ENCODE measurements at places on chromosomes 5 and 9.

GRCh38 chr5:157993986-157994691 is 135.2 kb upstream of the CLINT1 start:
- DNase-seq = no peak

GRCh38 chr5:137901011-137901817 is 12.0 kb downstream of the PKD2L2 start:
- no peak for DNase-seq

- DNase-seq = no peak
Measured at GRCh38 chr9:32414856-32415255, 30.4 kb downstream of the ACO1 start.

- DNase-seq = no peak
Measured at GRCh38 chr9:132516911-132517310, 65.5 kb upstream of the BARHL1 start.

DNA sequence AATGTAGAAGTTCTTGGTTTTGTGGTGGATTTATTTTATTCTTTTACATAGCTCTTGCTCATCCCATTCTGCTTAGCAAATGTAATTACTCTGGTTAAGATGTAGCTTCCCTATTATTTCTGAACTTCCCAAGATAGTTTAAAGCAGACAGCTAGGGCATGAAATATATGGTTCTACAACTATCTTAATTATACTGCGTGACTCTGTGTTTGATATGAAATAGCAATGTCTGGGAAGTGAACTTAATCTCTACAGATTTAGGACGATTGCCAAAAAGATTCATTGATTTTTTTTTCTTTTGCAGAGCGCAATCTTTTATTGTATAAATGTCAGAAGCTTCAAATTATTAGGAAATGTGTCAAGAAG is 529.3 kb upstream of the ZNF608 start:
- DNase-seq = no peak

GRCh38 chr9:116574027-116574679 is 113.0 kb upstream of the TRIM32 start:
- DNase-seq = no peak

DNA sequence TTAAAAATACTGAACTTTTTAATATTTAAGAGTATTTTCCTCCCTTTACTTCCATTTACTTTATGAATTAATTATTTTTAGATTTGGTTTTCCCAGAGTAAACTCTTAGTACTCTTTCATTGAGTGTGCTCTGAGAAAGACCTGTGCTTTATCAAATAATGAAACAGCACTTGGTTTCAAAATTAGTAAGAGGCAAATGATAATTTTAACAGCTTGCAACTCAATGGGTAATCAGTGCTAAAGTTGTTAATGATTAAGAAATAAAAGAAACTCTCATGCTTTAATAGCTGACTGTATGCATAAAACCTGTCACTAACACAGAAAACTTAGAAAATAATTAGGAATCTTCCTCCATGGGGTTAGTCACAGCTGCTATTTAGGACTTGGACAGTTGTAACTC is 244.4 kb downstream of the RFX3 start:
- DNase-seq = no peak

DNA sequence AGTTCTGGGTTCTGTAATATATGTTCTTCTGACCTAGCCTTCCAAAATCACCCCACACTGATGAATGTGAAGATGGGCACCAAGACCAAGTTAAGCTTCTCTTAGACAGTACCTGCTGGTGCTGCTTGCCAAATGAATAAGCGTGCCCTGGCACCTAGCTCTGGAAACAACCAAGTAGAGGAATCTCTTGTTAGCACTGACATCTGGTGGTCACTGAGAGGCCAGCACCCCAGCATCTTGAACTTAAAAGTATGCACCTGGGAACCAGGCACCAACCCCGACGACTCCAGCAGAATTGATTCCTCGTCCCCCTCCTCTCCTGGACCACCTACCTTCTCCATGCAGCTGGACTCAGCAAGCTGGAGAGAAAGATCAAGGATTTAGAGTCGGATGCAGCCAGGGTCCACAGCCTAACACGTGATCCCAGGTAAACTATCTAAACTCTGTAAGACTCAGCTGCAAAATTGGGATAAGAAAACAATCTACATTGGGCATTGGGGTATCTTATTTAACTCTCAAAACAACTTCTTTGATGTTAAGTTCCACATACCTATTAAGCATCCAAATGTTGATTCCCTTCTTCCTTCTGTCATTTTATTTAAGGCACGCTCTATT is 89.8 kb downstream of the SLC1A3 start:
- DNase-seq = no peak

GRCh38 chr9:107890921-107891465 is 401.4 kb upstream of the KLF4 start:
- no peak for DNase-seq

DNA sequence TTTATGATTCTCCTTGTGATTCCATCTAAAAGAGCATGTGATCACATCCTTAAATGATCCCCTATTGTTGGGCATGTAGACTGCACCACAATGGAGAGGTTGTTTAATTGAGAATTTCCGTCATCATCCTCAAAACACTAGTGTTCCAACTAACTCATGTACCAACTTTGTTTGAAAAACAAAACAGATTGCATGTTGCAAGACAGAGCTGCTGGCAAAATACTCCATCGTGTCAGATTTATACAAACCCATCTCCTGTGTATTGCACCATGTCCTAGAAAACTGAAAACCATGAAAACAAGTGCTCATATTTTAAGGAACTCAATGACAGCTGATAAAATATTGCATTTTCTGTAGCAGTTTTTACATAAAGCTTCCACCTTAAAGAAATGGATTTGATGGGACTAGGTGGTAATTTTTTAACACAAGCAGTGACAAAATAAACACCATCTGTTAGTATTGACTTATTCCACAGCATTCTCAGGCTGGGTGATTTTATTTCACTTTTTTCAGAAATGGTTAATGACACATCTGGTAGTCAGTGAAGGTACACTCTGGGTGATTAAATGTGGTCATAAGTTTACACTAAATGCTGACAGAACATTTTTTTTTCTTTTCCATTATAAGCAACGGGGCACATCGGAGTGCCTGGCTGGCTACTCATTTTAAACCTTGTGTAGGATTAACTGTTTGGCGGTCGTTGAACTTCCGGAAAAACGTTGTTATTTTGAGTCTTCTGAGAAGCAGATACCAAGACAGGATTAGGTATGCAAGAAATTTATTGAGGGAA is 602.9 kb upstream of the WWC1 start:
- no peak for DNase-seq

DNA sequence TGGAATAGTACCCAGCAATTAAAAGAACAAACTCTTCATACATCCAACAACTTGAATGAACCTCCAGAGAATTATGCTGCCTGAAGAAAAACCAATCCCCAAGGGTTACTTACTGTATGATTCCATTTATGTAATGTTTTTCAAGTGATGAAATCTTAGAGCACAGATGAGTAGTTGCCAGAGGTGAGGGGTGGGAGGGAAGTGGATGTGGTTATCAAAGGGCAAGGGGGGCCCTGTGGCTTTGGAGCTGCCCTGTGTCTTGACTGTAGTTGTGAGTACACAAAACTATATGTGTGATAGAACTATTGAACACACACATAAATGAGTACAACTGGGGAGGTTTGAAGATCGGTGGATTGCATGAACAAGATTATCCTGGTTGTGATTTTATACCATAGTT is 115.8 kb upstream of the SLC25A48 start:
- DNase-seq = no peak

GRCh38 chr5:154811653-154812465 is 38.5 kb downstream of the FAXDC2 start:
- DNase-seq = no peak
